ENCODE measurements at places on chromosomes 4 and X.
A peak's percentile ranks its signal among the peaks of the same experiment; 100 is the strongest.

DNA sequence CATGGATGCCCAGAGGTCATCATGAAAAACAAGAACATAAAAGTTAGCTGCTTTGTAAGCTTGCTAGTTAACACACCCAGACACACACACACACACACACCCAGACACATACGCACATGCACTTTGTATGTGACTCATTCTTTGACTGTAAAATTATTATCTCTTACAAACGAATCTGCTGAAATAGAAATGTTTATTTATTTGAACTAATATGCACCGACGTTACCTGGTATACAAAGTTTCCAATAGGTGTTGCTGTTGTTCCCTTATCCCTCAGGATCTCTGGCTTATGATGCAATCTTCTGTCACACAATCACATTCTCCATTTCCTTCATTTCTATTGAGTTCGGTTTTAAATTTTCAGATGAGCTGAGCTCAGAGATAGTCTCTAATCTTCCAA, 209.3 kb downstream of the PTTG2 start:
- DNase-seq = no peak

GRCh38 chr4:148056879-148057278, 325.0 kb downstream of the ARHGAP10 start:
- peak; percentile 72 for DNase-seq

DNA sequence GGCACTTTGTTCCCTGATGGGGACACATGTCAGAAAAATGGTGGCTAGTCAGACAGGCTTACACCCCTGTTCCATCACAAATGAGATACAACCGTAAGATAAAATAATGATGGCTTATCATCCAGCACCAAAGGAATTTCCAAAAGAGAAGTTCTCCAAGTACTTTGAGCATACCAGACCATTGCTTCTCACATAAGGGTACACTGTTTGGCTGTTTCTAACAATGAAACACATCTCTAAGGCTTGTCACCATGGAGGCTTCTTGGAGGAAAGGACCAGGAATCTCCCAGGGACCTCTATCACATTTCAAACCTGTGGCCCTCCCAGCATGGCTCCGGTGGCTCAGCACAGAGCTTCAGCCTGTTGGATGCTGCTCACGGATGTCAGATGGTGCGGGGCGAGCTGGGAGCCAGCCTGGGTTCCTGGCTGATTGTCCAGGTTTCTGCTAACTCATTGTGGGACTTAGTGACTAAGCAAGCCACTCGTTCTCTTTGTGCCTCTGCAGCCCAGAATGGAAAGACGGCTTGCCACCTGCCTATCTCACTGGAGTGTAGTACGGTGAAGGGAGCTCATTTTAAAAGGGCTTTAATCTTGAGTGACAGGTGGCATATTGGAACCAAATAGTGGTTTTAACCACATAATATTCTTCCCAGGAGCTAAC, 54.5 kb downstream of the FHDC1 start:
- DNase-seq = no peak

- DNase-seq = no peak
Observed at GRCh38 chr4:7744142-7744804, 195.4 kb downstream of the AFAP1 start.

DNA sequence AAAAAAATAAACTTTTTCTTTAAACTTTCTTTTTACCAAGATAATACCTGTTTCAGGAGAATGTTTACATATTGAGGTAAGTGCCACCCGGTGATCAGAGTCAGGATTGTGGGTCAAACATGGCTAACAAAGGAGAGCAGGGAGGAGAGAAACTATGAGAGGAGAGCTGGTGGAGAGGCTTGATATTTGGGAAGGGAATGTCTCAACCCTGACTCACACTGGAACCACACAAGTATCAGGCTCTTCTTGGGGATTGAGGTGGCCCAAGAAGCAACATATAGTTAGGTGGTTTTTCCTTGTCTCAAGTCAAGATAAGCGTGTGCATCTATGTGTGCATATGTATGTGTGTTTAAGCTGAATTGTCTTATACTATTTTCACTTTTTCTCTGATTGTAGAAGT, 6.7 kb downstream of the TCEAL1 start:
- DNase-seq = no peak

- no peak for DNase-seq
Observed at GRCh38 chr4:130479674-130480073, 1383.7 kb downstream of the C4orf33 start.

- no peak for DNase-seq
Observed at GRCh38 chrX:41097326-41097725, 12.1 kb downstream of the USP9X start.

- DNase-seq = no peak
Observed at GRCh38 chrX:13540602-13541001, 28.8 kb upstream of the EGFL6 start.

GRCh38 chr4:185421366-185422124, 4.2 kb downstream of the UFSP2 start:
- no peak for DNase-seq

DNA sequence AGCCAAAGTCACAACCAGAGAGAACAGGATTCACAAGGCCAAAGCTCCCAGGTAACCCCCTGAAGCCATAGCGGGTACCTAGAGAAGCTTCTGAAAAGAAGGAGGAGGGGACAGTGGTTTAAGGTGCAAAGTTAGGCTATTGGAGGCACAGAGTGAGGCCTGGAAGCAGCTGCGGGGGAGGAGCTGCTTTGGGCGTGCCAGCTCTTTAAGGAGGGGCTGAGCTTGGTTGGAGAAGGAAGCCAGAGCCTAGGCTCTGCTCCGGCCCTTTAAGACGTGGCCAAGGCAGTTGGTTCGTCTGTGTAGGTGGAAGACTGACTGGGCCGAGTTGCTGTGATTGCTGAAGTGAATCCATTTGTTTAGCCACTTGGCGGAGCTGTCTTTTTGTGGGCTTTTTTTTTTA, 1.5 kb downstream of the KLF8 start:
- DNase-seq = peak; percentile 10

DNA sequence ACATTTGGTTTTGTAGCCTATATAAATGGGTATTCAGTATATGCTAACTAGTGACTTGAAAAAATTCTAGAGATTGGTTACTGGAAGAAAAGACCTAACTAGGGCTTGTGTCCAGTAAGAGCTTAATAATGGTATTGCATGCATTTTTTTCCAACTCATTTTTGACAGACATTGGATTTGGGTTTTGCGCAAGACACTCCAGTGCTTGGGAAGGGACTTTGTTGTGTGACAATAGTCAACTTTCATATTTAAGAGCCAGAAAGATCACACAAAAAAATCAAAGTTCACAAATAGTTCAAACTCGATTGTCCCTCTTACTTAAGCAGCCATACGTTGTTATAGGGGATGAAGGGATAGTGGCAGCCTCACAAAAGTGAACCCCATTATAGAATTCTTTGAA, 1.2 kb upstream of the HSD17B11 start:
- DNase-seq = no peak

DNA sequence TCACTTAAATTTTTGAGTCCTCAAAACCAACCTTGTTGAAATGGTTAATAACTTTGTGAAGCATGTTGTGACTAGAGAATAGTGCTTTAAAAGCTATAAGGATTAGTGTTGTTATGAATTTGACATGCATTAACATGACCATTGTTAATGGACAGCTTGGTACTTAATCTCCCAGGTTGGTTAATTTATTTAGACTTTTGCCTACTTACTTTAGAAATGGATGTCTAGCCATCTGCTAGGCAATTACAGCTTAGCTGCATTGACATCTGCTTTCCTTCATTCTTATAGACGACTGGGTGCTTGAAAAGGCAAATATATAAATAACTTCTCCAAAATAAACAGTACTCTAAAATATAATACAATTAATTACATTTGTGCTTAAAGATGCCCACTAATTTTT, 368.0 kb downstream of the CCSER1 start:
- DNase-seq = no peak

GRCh38 chr4:139454111-139455045, at the start of gene RAB33B:
TSS of gene RAB33B (plus strand) at chr4:139454121. CDS start at chr4:139454196, 75 bp downstream.
- DNase-seq = no peak

GRCh38 chrX:7205037-7205577, 57.2 kb upstream of the PUDP start:
- DNase-seq = no peak

DNA sequence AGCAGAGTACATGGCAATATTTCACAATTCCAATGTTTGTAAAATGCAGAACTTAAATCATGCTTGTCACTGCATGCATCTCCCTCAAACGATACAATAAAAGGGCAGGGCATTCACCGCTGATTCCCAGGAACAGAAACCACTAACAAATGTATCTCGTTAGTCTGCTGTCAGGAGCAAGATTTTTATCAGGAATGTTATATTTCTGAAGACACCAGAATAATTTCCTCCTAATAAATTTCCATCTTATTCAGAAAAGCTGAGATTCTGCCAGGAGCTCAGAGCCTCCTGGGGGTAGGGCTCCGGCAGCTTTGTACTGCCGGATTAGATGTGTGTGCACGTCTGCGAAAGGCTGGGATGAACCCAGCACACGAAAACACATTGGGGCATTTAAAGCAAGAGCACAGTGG, 54.0 kb upstream of the LDB2 start:
- DNase-seq = no peak

GRCh38 chrX:72021975-72022374, 109.7 kb downstream of the RTL5 start:
- peak; percentile 19 for DNase-seq

GRCh38 chr4:169164669-169165415, 105.9 kb downstream of the SH3RF1 start:
- DNase-seq = no peak

DNA sequence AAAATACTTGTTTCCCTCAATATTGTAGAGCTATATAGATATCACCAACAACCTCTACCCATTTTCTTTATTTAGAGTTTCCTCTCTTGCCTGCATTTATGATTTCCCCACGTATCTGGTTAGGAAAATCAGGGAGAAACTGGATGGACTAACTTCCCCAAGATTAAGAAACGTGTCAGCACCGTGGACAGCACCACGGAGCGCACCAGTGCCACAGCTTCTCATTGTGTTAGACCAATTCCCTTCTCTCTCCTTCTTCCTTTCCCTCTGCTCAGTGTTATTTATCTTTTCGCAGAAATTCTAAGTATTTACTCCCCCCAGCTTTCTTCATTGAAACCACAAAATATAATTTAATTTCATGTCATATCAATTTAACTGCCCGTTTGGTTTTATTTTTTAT, 568.6 kb upstream of the BOD1L1 start:
- DNase-seq = peak; percentile 8

DNA sequence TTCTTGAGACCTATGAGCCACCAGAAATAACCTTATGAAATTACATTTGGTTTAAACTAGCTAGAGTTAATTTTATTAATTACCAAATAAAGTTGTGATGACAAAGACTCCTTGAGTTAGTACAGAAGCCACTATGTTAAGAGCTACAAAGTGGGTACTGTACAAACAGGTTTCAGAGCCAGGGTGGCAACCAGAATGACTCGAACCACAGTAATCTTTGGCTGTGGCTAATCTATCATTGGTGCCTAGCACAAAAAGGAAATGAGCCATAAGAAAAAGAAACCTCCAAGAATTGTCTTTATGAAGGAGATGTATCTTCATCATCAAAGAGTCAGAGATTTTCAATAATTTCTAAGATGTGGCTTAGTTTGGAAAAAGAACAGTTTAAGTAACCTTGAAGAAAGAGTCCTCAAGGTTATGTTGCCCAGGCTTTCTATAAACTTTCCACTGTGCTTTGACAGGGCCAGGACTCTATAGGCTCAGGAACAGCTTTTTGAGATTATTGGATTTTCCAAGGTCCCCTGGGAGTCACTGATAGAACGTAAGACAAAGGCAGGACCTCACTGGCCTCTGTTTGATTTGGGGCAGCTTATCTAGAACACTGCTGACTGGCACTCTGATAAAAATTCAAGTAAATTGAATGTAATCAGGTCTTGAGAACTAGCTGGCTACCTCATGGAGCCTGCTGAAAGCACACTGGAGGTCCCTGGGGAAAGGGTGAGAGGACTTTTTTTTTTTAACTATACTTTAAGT, 777.7 kb downstream of the STIM2 start:
- no peak for DNase-seq

DNA sequence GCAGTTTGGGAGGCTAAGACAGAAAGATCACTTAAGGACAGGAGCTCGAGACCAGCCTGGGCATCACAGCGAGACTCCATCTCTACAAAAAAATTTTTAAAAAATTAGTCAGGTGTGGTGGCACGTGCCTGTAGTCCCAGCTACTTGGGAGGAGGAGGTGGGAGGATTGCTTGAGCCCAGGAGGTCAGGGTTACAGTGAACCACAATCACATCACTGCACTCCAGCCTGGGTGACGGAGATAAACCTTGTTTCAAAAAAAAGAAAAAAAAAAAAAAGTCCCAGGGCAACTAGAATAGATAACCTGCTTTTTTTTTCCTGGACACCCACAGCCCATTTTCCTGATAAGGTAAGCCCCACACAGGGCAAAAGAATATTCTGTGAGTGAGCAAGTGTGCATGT, 96.3 kb downstream of the C4orf51 start:
- no peak for DNase-seq

- no peak for DNase-seq
Observed at GRCh38 chr4:81796790-81797528, 325.3 kb upstream of the RASGEF1B start.

- DNase-seq = no peak
Observed at GRCh38 chrX:138849521-138849920, 138.0 kb upstream of the FGF13 start.

- DNase-seq = no peak
Observed at GRCh38 chr4:120081726-120082125, 15.1 kb upstream of the MAD2L1 start.

DNA sequence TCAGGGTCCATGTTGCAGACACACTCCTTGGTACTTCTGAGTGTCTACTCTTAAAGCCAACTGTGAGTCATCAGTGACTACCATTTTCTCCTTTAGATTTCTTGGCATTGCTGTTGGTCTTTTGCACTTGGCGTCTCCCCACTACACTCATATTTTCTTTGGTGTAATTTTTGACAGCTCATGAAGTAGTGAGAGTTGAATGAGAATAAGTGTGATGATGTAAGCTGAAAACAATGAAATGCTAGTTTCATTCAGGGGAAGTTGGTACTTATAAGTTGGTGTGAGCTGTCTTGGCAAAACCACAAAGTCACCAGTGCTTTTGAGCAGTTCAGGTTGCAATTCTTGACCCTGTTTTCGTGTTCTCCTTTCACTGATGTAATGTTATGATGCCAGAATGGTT, 142.9 kb upstream of the ARX start:
- no peak for DNase-seq

DNA sequence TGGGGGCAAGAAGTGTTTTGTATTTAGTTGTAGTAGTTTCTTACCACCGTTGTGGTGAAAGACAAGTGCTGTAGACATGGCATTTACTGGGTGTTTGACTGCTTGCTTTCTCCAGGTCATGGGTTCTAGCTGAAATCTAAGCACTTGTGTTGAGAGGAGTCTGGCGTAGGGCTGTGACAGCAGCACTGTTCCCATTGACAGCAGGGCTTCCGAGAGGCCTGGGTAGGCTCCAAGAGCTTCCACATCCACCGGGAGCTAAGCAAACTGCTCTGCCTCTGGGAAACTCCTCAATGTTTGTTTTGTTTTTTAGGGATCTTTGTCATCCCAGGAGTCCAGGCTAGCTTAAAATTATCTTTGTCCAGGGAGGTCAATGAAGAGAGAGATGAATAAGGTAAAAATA, 44.3 kb downstream of the BMPR1B start:
- DNase-seq = no peak

Measured in activated CD4-positive, alpha-beta T cell treated with anti-CD3 and anti-CD28 coated beads, Interleukin-2, amount 50 U/mL, for 48 hours (primary cell).